ENCODE measurements at places on chromosomes 3 and 15.
A peak's percentile ranks its signal among the peaks of the same experiment; 100 is the strongest.

DNA sequence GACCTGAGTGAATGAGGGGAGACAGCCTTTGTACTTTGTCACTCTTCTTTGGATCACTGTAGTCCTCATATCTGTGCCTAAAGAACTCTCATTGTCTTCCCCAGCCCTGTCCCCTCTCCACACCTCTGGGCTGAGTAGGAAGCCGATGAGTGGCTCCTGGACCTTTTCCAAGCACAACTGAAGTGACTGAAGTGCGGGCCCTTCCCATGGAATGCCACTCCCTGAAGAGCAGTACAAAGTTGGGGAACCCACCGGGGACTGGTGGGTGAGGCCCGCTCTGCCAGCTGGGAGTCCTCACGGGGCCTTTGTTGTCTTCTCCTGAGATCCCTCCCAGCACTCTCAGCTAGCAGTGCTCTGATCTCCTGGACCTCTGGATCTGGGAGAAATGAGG, 90.1 kb downstream of the AAGAB start:
- H3K4me3 ChIP-seq = no peak overlapping the region
- peaks cover 46% of the 10 kb centered on the region for H3K36me3 ChIP-seq
- peak overlapping the region; percentile 56 for H3K27ac ChIP-seq
- H3K27me3 ChIP-seq = no peaks in the 10 kb centered on the region
- no peak for DNase-seq

DNA sequence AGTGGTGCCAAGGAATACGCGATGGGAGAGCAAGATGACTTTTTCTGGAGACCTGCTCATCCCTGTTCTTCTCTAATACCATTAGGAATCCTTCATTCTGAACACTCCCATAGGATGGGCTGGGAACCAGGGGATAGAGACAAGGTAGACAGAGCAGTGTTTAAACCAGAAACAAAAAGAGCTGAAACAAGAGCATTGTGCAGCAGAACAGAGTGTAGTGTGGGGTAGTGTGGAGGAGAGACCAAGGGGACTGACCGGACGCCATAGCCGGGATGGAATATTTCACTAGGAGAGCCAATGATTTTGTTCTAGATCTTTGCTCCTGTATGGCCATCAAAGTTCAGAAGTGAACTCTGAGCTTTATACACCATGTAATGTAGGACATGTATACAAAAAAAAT, 15.6 kb downstream of the HCLS1 start:
- H3K27me3 ChIP-seq = no peaks in the 10 kb centered on the region
- H3K4me3 ChIP-seq = no peak overlapping the region
- H3K27ac ChIP-seq = no peak overlapping the region
- peaks cover 67% of the 10 kb centered on the region for H3K36me3 ChIP-seq
- no peak for DNase-seq
- peaks cover 4% of the 10 kb centered on the region for H3K4me1 ChIP-seq

DNA sequence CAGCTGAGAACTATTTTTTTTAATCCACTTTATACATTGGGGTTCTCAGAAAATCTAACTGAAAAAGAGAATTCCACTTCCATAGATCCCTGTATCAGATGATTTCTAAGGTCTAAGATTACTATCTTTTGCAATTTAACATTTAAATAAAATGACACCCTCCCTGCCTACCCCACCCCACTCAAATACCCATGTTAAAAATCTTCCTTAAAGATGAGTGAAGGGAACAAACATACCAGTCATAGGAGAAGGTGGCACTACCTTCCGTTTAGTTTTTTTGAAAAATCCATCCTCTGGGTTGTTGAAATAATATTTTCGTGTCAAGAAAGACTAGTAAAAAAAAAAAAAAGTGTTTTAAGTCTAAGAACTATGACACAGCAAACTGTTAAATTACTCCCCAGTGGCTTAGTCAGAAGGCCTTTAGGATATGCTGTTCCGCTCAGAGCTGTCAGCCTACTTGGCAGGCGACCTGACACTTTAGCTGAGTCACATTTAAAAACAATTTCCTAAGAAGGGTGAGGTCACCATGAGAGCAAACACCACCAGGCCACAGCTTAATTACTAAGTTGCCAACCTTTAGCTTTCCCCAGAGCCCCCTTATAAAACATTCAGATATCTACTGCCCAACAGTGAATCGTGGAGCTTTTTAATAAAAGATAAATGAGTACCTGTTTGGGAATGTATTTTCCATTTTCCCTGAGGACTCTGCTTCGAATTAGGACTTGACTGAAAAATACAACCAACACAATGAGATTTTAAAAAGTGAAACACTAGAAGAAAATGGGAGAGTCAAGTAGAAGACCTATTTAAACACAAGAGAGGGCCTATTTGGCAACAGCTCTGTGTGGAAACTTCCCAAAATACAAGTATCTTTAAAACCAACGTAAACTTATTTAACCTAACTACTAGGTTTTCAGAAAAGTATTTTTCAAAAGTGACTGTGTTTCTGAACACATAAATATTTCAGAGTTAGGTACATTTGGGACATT, 9.6 kb downstream of the EMC3 start:
- H3K4me1 ChIP-seq = no peaks in the 10 kb centered on the region
- H3K4me3 ChIP-seq = no peak overlapping the region
- H3K36me3 ChIP-seq = peaks cover 32% of the 10 kb centered on the region

DNA sequence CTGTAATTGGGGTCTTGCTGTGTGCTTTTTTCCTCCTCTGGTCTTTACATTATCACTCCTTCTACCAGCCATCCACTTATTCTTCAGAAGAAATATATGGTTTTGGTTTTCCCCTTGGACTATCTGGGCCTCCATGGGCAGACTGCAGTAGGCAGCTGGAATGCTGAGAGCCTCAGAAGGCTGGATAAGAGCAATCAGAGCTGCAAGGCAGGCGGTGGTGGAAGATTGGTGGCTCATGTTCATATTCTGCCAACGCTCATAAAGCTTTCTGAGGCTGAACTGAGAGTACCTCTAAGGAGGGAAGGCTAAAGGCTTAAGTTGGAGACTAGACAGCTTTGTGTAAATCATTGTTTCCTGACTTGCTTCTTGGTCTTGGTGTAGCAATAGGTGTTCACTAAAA, 5.7 kb upstream of the RPLP1 start:
- no peak overlapping the region for H3K27ac ChIP-seq
- peaks cover 51% of the 10 kb centered on the region for H3K36me3 ChIP-seq
- H3K4me3 ChIP-seq = no peak overlapping the region
- no peaks in the 10 kb centered on the region for H3K27me3 ChIP-seq
- peaks cover 21% of the 10 kb centered on the region for H3K4me1 ChIP-seq
- DNase-seq = no peak

- H3K36me3 ChIP-seq = peaks cover 41% of the 10 kb centered on the region
- H3K27me3 ChIP-seq = no peaks in the 10 kb centered on the region
- peak overlapping the region; percentile 90 for H3K27ac ChIP-seq
- H3K4me3 ChIP-seq = no peak overlapping the region
- H3K4me1 ChIP-seq = peaks cover 36% of the 10 kb centered on the region
Observed at GRCh38 chr3:112365035-112365434, 32.1 kb downstream of the CD200 start.

DNA sequence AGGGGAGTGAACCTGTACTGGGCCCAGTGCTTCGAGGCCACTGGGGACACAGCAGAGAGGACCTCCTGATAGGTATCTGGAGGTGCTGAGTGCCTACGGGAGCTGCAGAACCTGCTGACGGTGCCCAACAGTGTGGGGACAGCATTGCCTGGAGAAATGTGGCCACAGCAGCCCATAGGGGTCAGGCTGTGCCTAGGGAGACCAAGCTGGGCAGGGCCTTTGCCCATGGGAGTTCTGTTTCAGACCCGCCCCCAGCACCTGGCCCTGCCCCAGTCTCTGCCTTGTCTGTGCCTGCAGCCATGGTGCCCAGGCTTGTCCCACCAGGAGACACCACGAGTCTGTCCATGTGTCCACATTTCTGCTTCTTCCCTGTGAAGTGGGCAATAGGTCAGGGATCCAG, 15.3 kb upstream of the RPL32 start:
- H3K27ac ChIP-seq = no peak overlapping the region
- H3K4me1 ChIP-seq = no peaks in the 10 kb centered on the region
- peaks cover 67% of the 10 kb centered on the region for H3K27me3 ChIP-seq
- DNase-seq = no peak
- H3K4me3 ChIP-seq = no peak overlapping the region
- no peaks in the 10 kb centered on the region for H3K36me3 ChIP-seq

DNA sequence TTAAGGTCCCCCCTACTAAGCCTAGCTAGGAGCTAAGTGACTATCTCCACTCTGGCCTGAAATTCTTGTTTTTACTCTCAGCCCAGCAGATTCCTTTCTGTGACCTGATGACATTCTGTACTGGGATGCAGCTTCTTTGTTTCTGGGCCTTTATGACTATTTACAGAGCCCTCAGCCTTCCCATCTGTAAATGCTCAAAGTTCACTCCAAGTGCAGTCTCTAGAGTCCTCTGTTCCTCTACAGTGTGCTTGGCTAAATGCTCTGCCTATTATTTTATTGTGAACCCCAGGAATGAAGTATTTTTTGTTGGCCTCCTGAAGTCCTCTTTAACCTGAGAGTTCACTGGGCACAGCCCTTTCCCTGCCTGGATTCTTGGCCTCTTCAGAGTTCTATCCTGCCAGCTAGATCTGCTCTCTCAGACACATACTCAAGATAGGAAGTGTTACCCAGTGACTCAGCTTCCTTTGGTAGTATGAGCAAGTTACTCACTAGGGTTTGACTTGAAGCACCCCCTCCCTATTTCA, 278.1 kb upstream of the P2RY1 start:
- DNase-seq = no peak
- no peak overlapping the region for H3K27ac ChIP-seq
- no peaks in the 10 kb centered on the region for H3K36me3 ChIP-seq
- H3K4me1 ChIP-seq = peaks cover 9% of the 10 kb centered on the region
- no peak overlapping the region for H3K4me3 ChIP-seq
- H3K27me3 ChIP-seq = peaks cover 7% of the 10 kb centered on the region

Measured in activated naive CD4-positive, alpha-beta T cell treated with anti-CD3 and anti-CD28 coated beads, Interleukin-2, amount 10 ng/mL, durations not matched to agents 7 days and 5 days (primary cell).